ENCODE measurements at places on chromosomes 7 and 10. TPM values are rescaled to one million over a fixed set of nuclear protein-coding genes. Genes with fewer than 3 reads are reported as not detected.
A peak's percentile ranks its signal among the peaks of the same experiment; 100 is the strongest.

DNA sequence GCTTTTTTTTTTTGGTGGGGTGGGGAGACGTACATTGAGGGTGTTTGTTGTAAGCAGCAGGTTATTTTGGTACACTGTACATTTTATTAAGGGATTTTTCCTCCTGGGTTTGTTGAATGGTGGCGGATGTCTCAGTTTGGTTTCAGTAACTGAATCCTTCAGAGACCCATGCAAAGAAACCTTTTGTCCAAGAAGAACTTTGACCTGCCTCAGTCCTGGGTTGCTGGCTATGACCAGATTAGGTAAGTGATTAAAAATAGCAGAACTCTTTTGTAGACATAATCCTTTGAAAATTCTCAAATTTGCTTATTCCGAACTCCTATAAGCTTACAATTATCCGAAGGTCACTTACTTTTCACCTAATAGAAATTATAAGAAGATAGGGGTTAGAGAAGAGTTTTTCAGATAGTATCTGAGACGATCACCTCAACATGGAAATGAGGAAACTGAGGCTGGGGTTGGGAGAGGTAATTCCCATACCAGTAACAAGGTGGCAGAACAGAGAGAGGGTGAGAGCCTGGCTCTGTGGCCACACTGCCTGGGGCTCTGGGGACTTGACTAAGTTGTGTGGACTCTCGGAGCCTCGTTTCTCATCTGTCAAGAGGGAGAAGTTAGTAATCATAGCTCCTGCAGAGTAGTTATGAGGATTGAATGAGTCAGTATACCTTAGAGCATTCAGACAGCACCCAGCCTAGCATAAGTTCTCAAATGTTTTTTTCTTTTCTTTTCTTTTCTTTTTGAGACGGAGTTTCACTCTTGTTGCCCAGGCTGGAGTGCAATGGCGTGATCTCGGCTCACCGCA, 87.4 kb downstream of the CCNY start:
- H3K4me3 ChIP-seq, result no peak overlapping the region
- peaks cover 83% of the 10 kb centered on the region for H3K4me1 ChIP-seq
- H3K27me3 ChIP-seq, result no peaks in the 10 kb centered on the region
- no peak overlapping the region for H3K27ac ChIP-seq
- DNase-seq, result no peak

DNA sequence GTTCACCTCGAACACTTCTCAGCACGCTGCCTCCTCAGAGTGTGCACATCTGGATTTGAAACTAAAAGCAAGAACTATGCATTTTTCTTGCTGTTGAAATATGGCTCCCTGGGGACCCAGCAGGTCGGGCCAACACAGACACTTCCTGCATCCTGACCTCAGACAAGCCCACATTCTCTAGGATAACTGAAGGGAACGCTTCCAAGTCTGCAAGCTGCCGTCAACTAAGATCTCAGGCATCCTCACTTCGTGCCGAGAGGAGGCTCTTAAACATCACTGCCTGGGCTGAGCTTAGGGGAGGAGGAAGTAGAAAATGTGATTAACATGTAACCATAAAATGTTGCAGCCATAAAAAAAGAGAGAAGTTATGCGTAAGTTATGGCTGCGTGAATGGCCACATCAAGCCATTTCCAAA, 65.5 kb downstream of the PYROXD2 start:
- no peaks in the 10 kb centered on the region for H3K36me3 ChIP-seq
- no peak overlapping the region for H3K4me3 ChIP-seq
- no peaks in the 10 kb centered on the region for H3K27me3 ChIP-seq
- H3K27ac ChIP-seq, result no peak overlapping the region
- DNase-seq, result peak; percentile 76

DNA sequence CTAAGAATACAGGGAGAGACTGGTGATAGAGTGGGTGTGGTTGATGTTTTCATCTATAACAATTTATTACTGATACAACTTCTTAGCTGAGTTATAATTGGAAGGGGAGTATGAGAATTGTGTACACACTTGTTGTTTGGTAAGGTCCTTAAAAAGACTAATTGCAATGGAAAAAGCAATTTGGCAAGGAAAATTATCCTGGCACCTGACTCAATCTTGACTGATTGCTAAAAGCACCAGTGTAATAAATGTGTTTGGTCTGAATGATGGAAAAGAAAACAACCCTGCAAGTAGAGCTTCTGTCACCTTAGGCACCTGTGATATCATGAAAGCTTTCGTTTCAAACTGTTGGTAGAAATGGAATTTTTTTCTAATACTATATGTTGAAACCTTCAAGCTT, 6.7 kb upstream of the GSDME start:
- H3K27ac ChIP-seq, result no peak overlapping the region
- H3K4me3 ChIP-seq, result no peak overlapping the region
- no peaks in the 10 kb centered on the region for H3K27me3 ChIP-seq
- no peak for DNase-seq

- H3K27me3 ChIP-seq, result no peaks in the 10 kb centered on the region
- DNase-seq, result no peak
- no peaks in the 10 kb centered on the region for H3K4me1 ChIP-seq
- no peak overlapping the region for H3K27ac ChIP-seq
- H3K36me3 ChIP-seq, result no peaks in the 10 kb centered on the region
Observed at GRCh38 chr10:33813871-33814270, 479.4 kb upstream of the NRP1 start.

DNA sequence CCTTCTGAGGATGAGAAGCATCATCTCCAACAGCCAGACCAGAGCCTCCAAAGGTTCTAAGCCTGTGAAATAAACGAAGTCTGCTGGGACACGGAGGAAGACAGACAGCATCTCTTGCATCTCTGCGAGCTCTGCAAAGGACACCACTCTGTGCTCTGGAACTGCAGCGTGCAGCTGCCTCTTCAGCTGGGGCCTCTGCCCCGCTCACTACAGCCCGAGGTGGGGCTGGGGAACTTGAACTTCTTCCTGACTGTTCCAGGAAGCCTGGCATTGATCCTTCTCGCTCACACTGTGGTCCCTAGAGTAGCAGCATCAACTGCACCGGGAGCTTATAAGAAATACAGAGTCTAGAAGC, 163.3 kb downstream of the USP6NL start:
- DNase-seq, result no peak
- no peaks in the 10 kb centered on the region for H3K4me1 ChIP-seq
- H3K27ac ChIP-seq, result no peak overlapping the region
- peaks cover 4% of the 10 kb centered on the region for H3K27me3 ChIP-seq

GRCh38 chr7:71871446-71871845, 540.7 kb downstream of the CALN1 start:
- H3K4me3 ChIP-seq, result no peak overlapping the region
- DNase-seq, result no peak
- no peak overlapping the region for H3K27ac ChIP-seq
- no peaks in the 10 kb centered on the region for H3K36me3 ChIP-seq
- H3K27me3 ChIP-seq, result no peaks in the 10 kb centered on the region
- no peaks in the 10 kb centered on the region for H3K4me1 ChIP-seq

- H3K4me1 ChIP-seq, result no peaks in the 10 kb centered on the region
- no peak overlapping the region for H3K4me3 ChIP-seq
- no peak for DNase-seq
- no peaks in the 10 kb centered on the region for H3K27me3 ChIP-seq
Observed at GRCh38 chr7:117448655-117449054, 21.4 kb upstream of the ASZ1 start.

GRCh38 chr7:23347682-23348180, 48.6 kb downstream of the MALSU1 start:
- H3K4me1 ChIP-seq, result no peaks in the 10 kb centered on the region
- H3K27me3 ChIP-seq, result no peaks in the 10 kb centered on the region
- no peaks in the 10 kb centered on the region for H3K36me3 ChIP-seq
- peak overlapping the region; percentile 52 for H3K27ac ChIP-seq
- H3K4me3 ChIP-seq, result no peak overlapping the region

GRCh38 chr7:50682079-50682478, 100.6 kb downstream of the GRB10 start:
- no peak overlapping the region for H3K27ac ChIP-seq
- H3K27me3 ChIP-seq, result no peaks in the 10 kb centered on the region
- no peak for DNase-seq
- peaks cover 68% of the 10 kb centered on the region for H3K4me1 ChIP-seq
- H3K36me3 ChIP-seq, result no peaks in the 10 kb centered on the region

GRCh38 chr10:69338547-69339450, 60.5 kb downstream of the HK1 start:
- H3K27me3 ChIP-seq, result no peaks in the 10 kb centered on the region
- peaks cover 69% of the 10 kb centered on the region for H3K4me1 ChIP-seq
- H3K36me3 ChIP-seq, result peaks cover 3% of the 10 kb centered on the region

DNA sequence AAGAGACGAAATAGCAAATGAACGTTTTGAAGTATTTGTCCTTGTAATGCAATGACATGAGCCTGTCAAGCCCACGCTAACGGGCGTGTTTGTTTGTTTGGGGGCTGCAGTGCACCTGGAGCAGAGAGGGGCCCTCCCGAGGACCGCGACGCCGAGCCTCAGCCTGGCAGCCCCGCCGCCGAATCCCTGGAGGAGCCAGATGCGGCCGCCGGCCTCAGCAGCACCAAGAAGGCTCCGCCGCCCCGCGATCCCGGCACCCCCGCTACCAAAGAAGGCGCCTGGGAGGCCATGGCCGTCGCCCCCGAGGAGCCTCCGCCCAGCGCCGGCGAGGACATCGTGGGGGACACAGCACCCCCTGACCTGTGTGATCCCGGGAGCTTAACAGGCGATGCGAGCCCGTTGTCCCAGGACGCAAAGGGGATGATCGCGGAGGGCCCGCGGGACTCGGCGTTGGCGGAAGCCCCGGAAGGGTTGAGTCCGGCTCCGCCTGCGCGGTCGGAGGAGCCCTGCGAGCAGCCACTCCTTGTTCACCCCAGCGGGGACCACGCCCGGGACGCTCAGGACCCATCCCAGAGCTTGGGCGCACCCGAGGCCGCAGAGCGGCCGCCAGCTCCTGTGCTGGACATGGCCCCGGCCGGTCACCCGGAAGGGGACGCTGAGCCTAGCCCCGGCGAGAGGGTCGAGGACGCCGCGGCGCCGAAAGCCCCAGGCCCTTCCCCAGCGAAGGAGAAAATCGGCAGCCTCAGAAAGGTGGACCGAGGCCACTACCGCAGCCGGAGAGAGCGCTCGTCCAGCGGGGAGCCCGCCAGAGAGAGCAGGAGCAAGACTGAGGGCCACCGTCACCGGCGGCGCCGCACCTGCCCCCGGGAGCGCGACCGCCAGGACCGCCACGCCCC, 118.5 kb downstream of the CYTH3 start:
- no peak overlapping the region for H3K27ac ChIP-seq
- no peaks in the 10 kb centered on the region for H3K27me3 ChIP-seq
- no peak overlapping the region for H3K4me3 ChIP-seq

- no peak overlapping the region for H3K27ac ChIP-seq
- H3K27me3 ChIP-seq, result peaks cover 11% of the 10 kb centered on the region
- H3K36me3 ChIP-seq, result no peaks in the 10 kb centered on the region
- no peak for DNase-seq
- H3K4me1 ChIP-seq, result no peaks in the 10 kb centered on the region
Observed at GRCh38 chr10:61000769-61001730, 57.1 kb upstream of the RHOBTB1 start.

GRCh38 chr7:108097703-108098102, 32.5 kb downstream of the LAMB4 start:
- no peak overlapping the region for H3K4me3 ChIP-seq
- DNase-seq, result no peak
- peaks cover 14% of the 10 kb centered on the region for H3K4me1 ChIP-seq
- no peaks in the 10 kb centered on the region for H3K36me3 ChIP-seq
- H3K27me3 ChIP-seq, result no peaks in the 10 kb centered on the region

DNA sequence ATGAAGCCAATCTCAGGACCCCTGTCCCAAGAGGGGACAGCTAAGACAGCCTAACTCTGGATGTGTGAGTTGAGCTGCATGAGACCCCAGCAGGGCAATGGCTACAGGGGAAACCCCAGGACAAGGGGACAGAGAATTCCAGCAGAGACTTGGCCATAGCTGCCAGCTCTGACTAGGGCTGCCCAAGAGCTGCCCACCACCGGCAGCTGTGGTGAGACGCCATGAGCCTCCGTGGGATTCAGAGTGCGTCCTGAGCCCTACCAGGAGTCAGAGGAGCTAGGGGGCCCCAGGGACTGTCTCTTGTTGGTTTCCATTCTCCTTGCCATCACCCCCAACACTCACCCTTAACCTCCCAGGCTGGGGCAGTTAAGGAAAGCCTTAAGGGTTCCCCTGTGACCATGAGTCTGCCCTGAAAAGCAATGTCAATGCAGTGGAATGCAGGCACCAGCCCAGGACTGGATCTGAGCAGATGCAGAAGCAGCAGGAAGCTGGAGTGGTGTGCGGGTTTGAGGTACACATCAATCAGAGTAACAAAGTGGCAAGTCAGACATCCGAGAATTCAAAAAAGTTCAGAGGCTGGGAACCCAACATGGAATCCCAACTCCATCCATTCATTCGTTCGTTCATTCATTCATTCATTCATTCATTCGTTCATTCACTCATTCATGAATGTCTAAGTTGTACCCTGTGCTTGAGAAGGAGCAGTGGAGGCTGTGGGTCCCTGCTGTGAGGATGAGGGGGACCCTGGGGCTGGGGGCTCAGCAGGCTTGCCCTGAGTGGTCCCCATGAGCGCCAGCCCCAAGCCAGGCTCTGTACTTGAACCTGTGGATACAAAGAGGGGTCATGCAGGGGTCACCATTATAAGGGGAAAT, 52.9 kb downstream of the C10orf120 start:
- H3K27me3 ChIP-seq, result no peaks in the 10 kb centered on the region
- no peak overlapping the region for H3K27ac ChIP-seq
- H3K36me3 ChIP-seq, result no peaks in the 10 kb centered on the region
- H3K4me3 ChIP-seq, result no peak overlapping the region
- DNase-seq, result no peak

- H3K4me1 ChIP-seq, result no peaks in the 10 kb centered on the region
- H3K27ac ChIP-seq, result no peak overlapping the region
- no peaks in the 10 kb centered on the region for H3K36me3 ChIP-seq
- H3K4me3 ChIP-seq, result no peak overlapping the region
- DNase-seq, result no peak
Observed at GRCh38 chr10:37057261-37057660, 68.1 kb upstream of the ANKRD30A start.

GRCh38 chr7:29272057-29272456, 77.5 kb downstream of the CHN2 start:
- H3K4me3 ChIP-seq, result no peak overlapping the region
- H3K27me3 ChIP-seq, result no peaks in the 10 kb centered on the region
- no peak for DNase-seq
- H3K36me3 ChIP-seq, result no peaks in the 10 kb centered on the region

GRCh38 chr7:33191340-33191739, 62.0 kb downstream of the BBS9 start:
- H3K4me3 ChIP-seq, result no peak overlapping the region
- no peaks in the 10 kb centered on the region for H3K36me3 ChIP-seq
- H3K4me1 ChIP-seq, result no peaks in the 10 kb centered on the region

GRCh38 chr7:6160191-6160623, 112.2 kb downstream of the CYTH3 start:
- H3K4me1 ChIP-seq, result peaks cover 22% of the 10 kb centered on the region
- peak overlapping the region; percentile 27 for H3K27ac ChIP-seq
- DNase-seq, result no peak
- no peaks in the 10 kb centered on the region for H3K27me3 ChIP-seq

- peaks cover under 1% of the 10 kb centered on the region for H3K4me1 ChIP-seq
- no peak overlapping the region for H3K27ac ChIP-seq
- no peak for DNase-seq
- no peak overlapping the region for H3K4me3 ChIP-seq
Observed at GRCh38 chr10:3040069-3040468, 27.3 kb upstream of the PFKP start.

The CYCS gene
- total RNA-seq, result 273 TPM

The GJD4 gene
- not detected for total RNA-seq

The ARHGAP22 gene
- total RNA-seq, result 1.1 TPM

The ASIC3 gene
- 8.2 TPM for total RNA-seq

The TMEM184A gene
- 0.19 TPM for total RNA-seq

The PTN gene
- 22.0 TPM for total RNA-seq

The FAM180A gene
- total RNA-seq, result 11.2 TPM

The HTR7 gene
- total RNA-seq, result 0.17 TPM

The FXYD4 gene
- total RNA-seq, result not detected

The CLDN3 gene
- total RNA-seq, result not detected

The CLRN3 gene
- total RNA-seq, result not detected

The EPO gene
- not detected for total RNA-seq

The CDHR3 gene
- total RNA-seq, result 4.5 TPM

The SLC16A9 gene
- total RNA-seq, result 0.83 TPM
